ENCODE measurements at places on chromosomes 5 and 9.

DNA sequence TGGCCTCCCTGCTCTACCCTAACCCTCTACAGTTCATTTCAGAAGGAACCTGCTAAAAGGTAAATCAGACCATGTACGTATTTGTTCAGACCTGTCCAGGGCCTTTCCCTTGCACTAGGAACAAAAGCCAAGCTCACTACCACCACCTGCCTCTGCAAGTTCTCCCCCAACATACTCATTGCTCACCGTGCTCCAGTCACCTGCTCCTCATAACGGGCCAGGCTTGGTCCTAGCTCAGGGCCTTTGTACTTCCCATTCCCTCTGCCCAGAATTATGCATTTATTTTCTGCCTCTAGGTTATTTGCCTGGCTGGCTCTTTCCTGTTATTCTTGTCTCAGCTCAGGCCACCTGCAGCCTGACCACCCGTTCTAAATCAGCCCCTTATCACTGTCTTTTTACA lies 4.8 kb upstream of the FGF1 start:
- no peak for DNase-seq

- DNase-seq, result no peak
These were observed 317.2 kb downstream of the ZSWIM6 start for GRCh38 chr5:61649231-61649630.

DNA sequence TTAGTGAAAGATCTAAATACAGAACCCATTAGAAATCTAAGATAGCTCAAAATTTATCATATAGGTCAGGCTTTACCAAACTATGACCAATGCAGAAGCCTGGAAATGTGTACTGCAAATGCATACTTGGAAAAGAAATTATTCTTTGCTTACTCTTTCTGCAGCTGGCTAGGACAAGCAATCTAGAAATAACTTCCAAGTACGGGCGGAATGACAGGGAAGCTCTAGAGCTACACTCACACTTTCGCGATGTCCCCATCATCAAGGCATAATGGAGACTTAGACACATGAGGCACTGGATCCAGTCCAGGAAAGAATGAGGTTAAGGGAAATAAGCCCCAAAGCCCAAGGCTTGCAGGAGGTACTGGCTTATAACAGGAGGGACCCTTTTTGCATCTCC lies 22.4 kb upstream of the MAP1B start:
- DNase-seq, result no peak

GRCh38 chr5:32233696-32234447 lies 59.8 kb upstream of the GOLPH3 start:
- DNase-seq, result no peak

DNA sequence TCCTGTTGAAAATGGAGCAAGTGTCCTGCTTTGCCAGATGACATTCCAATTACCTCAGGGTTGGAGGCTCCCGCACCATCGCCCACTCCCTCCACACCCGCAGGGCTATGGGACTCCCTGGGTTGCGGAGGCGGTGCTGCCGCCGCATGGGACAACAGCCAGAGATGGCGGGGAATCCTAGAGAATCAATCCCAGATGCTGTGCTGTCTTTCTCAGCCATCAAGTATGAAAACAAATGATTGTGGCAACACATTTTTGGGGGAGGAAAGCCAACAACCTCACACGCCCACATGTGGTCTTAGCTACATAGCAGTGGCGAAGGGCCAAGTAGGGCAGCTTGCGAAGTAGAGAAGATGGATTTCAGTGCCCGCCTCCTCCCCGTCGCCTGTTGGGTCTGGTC lies 46.7 kb downstream of the IL31RA start:
- no peak for DNase-seq

DNA sequence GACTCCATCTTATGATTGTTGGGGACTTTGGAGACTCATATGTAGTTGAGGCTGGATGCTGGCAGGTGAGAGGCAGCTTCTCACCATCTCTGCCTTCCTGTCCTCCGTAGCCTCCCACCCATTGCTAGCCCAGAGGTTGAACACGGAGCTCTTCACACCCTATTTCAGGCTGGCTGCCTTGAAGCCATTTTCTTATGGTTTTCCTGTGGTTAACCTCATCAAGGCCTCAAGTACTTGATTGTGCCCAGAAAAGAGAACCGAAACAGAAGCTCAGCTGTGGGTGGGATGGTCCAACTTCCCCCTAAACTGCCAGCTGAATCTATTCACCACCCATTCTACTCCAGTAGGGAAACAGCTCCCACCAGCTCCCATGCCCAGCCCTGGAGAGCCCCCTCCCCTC lies 102.9 kb downstream of the LIFR start:
- no peak for DNase-seq

GRCh38 chr5:107523029-107523680 lies 147.6 kb downstream of the EFNA5 start:
- no peak for DNase-seq

GRCh38 chr5:52909192-52909591 lies 80.0 kb upstream of the ITGA2 start:
- DNase-seq, result no peak

GRCh38 chr9:93112116-93112863 lies 16.3 kb downstream of the CARD19 start:
- DNase-seq, result no peak

DNA sequence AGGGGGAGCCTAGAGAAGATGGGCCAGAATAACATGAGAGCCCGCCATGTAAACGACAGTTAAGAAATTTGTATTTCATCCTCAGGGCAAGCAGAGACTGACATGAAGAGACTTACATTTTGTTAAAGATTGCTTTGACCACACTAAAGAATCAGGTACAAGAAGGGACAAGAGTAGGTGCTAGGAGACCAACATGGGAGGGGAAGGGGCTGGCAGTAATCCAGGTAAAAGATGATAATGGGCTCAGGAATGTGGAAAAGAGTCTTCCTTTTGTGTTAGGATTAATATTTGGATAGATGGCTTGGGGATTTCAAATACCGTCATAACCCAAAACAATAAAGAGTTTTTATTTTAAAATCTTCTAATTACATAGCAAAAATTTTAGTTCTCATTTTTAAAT lies 137.3 kb downstream of the ZNF462 start:
- DNase-seq, result no peak

DNA sequence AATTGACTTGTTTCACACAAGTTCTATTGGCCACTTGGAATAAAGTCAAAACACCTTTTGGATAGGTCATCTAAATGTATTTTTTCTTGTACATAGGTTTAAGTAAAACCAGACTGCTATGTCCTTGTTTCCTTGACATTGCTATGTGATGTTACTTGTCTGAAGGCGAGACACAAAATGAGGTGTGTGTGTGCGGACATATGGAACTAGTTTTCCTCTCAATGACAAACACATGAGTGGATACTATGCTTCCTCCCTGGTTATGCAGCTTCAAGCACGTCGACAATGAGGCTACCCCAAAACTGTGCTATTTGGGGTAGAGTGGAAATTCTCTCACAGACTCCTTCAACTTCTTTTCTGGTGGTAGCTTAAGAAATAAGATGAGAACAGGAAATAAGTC lies 276.8 kb downstream of the GAS1 start:
- DNase-seq, result no peak

DNA sequence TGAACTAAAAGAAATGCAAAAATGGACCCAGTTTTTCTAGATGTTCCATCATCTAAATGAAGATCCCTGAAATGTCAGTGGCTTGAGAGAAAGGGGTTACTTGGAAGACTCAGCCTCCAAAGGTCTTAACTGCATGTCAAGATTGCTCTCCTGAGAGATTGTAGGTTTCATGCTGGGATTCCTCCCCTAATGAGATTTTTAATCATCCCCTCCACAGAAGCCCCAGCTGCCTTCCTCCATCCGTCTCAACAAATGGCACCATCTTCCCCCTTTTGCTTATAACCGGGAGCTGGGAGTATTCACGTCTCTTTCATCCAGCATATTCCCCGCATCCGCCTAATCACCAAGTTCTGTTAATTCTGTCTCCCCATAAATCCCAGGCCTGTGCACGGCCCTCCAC lies 104.5 kb downstream of the NSG2 start:
- DNase-seq, result no peak

All from activated naive CD4-positive, alpha-beta T cell (primary cell).